ENCODE measurements at places on chromosomes 2 and 18.

- no peak for DNase-seq
Measured at GRCh38 chr2:233492078-233492477, 74.5 kb downstream of the USP40 start.

DNA sequence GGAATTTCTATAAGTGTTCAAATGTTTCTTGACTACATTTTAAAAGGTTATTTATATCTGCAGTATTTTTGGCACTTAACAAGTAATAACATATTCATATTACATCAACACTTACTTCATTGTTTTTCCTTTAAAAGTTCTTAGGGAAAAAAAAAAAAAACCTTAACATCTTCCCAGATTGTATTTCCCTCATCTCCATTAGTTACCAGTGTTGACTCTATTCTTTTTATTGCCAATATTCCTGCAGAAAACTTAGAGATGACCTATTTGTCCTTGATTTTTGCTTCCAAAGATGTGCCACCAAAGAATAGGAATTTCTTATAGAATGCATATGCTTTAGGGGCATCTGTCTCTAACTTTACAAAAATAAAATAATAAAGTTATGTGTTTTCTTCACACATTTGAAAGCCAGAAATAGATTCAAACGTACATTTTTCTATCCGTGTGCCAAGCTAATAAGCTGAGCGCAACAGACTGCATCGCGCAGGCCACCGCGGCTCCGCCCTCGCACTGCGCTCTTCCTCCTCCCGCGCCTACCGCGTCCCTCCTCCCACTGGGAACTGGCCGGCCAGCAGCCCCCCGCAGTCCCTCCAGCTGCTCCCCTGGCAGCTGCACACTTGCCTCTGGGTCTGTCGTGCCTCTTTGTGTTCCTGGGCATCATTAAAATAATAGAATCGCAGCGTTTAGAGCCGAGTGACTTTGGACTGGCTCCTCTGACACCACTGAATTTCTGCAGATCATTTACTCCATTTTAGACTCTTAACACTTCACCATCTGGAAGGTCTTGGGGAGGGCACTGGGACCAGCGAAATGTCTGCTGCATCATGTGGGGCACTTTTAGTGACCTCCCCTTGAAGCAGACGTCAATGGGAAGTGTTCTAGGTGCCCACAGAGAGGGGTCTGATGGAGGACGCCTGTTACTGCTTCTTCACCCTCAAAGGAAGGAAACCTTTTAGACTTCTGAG lies 21.2 kb upstream of the NAB1 start:
- DNase-seq: peak; percentile 44

DNA sequence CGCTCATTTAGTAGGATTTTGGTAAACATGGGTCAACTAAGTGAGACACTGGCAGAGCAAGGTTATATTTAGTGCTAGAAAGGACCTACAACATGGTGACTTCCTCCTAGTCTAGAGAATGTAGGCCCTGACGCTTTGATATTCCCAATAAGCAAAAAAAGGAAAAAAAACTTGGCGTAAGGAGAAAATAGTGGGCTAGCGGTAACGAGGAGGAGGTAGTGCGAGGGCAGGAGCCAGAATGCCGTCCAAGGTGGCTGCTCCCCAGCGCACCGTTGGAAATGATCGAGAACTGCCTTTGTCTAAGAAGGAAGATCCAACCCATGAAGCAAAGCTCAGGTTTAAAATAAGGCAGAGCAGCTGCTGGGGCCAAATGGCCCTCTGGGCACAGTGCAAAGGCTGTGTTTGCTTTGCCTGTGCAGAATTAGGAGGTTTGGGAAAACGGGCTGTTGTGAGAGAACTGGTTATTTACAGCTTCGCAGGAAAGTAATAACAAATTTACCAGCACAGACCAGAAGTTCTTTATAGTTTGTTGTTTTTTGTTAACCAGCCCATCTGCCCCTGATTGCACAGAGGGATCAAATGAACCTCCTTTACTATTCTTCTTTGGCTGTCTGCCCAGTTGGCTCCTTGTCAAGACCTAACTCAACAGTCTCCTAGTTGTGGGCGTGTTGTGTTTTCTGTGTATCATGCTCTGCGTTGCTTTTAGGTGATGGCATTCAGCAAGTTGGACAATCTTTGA lies 86.6 kb downstream of the ITGB1BP1 start:
- no peak for DNase-seq

GRCh38 chr2:44087714-44088092 lies 81.0 kb upstream of the PPM1B start:
- no peak for DNase-seq

- no peak for DNase-seq
Measured at GRCh38 chr2:44897406-44897805, 44.1 kb upstream of the SIX3 start.

DNA sequence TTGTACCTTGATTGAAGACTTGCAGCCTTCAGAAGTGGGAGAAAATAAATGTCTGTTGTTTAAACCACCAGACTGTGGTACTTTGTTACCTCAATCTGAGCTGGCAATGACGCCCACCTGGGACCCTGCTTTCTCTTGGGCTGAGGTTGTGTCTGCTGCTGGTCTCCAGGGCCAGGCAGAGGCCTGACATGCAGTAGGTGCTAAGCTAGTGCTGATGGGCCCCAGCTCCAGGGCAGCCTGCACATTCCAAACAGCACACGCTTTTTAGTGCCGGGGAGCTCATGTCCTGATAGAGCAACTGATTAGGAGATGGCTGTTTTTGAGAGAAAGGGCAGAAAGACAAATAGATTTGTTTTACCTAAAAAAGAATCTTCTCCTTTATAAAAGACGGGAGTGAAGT lies 664.0 kb upstream of the HS6ST1 start:
- no peak for DNase-seq

GRCh38 chr2:235591921-235592320 lies 98.1 kb downstream of the AGAP1 start:
- no peak for DNase-seq

GRCh38 chr2:158038901-158039300 lies 62.8 kb upstream of the UPP2 start:
- DNase-seq: no peak

DNA sequence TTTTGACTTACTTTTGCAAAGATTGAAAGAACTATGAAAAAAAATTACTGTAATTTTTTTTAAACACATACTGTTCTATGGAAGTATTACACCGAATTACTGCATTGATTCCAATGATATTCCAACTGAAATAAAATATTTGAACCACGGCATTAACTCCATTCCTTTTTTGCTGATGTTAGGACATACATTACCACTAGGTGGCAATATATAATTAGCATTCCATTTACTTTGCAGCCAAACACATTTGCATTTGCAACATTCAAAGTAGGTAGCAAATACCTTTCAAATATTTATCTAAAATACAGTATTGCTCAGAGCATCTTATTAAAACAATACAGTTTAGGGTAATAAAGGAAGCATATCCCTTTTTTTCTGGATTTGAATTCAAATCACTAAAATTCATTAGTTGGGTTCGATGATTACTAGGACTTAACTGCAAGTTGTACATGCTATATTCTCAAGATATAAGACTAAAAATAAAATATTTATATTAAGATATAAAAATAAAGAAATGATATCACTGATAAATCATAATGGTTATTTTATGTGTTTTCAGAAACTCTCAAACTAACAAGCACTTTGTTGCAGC lies 31.3 kb downstream of the LANCL1 start:
- no peak for DNase-seq

DNA sequence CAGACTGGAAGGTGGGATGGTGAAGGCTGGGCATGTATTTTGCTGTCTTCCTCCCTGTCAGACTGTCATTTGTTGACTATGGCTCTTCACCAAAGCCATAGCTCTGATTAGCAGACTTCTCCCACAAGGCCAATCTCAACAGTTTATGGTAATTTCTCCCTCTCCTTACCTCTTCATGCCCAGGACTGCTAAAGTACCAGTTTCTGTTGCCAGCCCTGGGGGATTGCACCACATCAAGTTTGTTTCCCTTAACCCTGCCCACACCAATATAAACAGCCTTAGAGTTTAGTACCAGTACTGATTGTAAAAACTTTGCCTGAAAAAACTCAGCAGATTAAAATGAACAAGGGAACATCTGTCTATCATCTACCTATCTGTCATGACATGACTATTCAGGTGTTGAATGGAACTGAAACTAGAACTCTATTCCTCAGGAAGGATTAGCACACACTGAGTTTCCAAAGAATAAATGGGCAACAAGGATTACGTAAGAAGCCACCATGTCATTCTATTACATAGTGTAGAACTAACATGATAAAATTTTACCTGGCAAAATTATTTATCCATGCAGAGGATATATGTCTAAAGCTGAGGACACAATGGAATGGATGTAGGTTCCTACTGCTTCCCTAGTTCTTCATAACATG lies 13.7 kb downstream of the FEZ2 start:
- no peak for DNase-seq

DNA sequence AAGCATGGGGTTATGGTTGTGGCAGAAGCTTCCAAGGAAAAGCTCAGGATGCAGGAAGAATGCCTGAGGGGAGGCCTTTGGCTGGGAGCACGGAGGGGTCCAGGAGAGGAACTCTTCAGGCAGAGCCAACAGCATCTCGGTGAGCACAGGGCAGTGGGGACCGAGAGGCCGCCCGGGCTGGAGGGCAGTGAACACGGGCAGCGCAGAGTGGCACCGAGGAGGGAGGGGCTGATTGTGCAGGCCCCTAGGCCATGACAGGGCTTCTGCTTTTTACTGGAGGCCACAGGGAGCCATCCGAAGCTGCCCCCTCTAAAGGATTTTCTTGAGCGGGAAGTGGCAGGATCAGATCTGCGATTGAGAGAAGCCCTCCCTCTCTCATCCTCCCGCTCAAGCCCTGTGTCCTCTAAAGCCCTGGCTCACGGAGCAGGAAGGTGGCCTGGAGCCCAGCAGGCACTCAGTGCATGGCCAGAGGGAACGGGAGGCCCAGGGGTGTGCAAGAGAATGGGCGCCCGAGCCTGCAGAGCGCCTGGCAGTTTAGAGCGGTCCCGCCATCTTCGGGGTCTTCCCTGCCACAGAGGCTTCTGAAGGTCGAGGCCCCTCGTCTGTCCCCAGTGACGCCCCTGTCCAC lies 110.0 kb upstream of the STON1 start:
- peak; percentile 47 for DNase-seq

DNA sequence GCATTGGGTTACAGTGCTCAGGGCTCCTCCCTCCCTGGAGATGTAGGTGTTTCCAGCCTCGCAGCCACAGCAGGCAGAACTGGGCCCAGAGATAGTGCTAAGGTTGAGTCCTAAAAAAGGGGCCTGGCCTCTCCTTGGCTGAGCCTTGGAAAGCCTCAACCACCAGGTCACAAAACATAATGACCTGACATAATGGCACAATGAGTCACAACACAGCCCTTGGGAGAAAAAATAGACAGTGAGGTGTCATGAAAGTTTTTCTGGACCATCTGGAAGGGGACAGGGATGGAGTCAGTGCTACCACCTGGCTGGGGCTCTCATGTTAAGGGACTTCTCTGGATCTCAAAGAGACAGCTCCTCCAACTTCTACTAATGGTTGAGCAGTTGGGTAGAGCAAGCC lies 92.4 kb upstream of the LCLAT1 start:
- no peak for DNase-seq

GRCh38 chr2:180978903-180979748 lies 1.3 kb upstream of the UBE2E3 start:
- no peak for DNase-seq

DNA sequence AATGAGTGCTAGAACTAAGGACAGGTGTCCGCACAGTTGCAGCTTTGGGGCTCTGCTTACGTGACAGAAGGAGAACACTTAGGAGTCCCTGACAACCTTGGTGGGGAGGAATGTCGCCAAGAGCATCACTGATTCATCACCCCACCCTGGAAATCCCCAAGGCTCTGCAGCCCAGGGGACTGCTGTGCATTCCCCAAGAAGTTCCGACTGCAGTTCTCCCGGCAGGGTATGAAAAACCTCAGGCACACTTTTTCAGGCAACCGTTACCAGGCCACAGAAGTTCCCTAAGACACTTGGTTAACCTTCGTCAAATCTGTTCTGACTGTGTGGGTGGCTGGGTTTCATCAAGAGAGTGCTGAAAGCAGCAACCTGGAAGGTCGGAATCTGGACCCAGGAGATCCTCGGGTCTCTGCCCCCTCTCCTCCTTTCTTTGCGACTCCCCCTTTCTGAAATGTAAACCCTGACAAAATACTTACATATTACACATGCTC lies 192.1 kb upstream of the CXCR4 start:
- no peak for DNase-seq

DNA sequence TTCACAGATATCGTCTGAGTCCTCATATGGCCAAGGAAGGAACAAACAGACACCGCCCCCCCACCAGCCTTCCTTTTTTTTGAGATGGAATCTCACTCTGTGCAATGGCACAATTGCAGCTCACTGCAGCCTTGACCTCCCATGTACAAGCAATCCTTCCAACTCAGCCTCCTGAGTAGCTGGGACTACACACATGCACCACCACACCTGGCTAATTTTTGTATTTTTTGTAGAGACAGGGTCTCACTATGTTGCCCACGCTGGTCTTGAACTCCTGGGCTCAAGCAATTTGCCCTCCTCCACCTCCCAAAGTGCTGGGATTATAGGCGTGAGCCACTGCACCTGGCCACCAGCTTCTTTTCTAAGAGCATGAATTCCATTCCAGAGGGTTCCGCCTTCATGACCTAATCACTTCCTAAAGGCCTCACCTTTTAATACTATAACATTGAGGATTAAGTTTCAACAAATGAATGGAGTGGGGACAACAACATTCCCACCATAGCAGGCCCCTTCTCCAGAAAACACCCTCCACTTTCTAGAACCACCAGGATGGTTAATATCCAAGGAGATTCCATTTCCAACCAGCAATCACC lies 2.2 kb upstream of the TMBIM1 start:
- DNase-seq: no peak

- DNase-seq: no peak
Measured at GRCh38 chr18:31246460-31246859, 71.5 kb upstream of the DSG1 start.

DNA sequence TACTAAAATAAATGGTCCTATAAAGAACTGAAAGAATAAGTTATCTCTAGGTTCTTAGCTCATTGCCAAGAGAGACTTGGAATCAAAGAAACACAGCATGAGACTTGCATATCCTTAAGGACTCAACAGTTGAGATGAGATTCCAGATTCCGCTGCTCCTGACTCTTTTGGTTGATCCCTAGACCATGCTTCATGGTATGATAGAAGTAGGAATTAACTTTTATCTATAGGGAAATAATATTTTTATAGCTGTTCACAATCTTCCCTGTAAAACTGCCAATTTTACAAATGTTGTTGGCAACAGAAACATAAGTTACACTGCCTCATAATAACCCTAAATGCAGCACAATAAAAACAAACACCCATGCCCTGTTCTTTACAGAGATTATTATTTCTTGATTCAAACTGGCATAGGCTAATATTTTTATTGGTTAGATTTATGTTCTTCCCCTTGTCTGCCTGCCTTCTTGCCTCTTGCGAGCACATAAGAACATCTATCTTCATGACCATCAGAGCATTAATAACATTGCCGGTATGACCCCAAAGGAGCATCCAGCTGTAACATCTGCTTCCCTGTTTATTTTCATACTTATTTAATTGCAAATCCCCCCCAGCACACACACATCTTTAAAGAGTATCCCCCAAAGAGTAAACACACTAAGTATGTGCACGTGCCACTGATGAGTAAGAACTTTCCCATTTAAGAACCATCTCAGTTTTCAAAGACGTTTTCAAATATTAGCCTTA lies 735.7 kb upstream of the SLC8A1 start:
- no peak for DNase-seq
